ENCODE measurements at places on chromosomes 7 and 10. TPM values are rescaled to one million over a fixed set of nuclear protein-coding genes. Genes with fewer than 3 reads are reported as not detected.

GRCh38 chr7:30172451-30172850, 37.7 kb downstream of the MTURN start:
- no peak for DNase-seq

CFAP43 gene
- total RNA-seq = 0.28 TPM

GRCh38 chr7:12695965-12696364, 8.5 kb downstream of the ARL4A start:
- no peak for DNase-seq

HOXA9 gene
- total RNA-seq = 7.4 TPM

GRCh38 chr7:40918701-40919271, 784.0 kb downstream of the SUGCT start:
- DNase-seq = no peak

Data from posterior vena cava (tissue), 2 donors.